T-helper 22 cell (primary cell): ENCODE measurements at places on chromosomes 13 and 19.
A peak's percentile ranks its signal among the peaks of the same experiment; 100 is the strongest.

GRCh38 chr19:30482956-30483355 is 110.8 kb downstream of the ZNF536 start:
- no peak for DNase-seq

GRCh38 chr19:18785179-18786124 is 5.7 kb downstream of the COMP start:
- peak; percentile 43 for DNase-seq

DNA sequence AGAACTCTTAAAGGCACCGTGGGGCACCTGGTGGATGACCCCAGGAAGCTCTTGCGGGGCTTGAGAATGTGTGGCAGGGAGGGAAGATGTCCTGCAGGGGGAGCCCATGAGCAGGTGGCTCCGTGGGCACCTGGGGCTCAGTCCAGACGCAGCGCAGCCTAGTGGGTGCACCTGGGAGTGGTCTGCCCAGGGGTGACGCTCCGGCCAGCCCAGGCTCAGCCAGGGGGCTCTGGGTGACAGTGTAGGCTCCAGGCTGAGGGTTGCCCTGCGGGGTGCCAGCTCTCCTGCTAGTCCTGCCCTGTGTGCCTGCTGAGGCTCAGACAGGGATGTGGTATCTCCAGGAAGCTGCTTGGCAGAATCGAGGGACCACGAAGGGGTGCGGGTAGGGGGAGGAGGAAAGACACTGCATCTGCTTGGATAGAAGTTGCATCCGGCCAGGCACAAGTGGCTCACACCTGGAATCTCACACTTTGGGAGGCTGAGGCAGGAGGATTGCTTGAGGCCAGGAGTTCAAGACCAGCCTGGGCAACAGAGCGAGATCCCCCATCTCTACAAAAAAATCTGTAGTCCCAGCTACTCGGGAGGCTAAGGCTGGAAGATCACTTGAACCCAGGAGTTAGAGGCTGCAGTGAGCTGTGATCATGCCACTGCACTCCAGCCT is 15.0 kb upstream of the PGLS start:
- peak; percentile 45 for DNase-seq

DNA sequence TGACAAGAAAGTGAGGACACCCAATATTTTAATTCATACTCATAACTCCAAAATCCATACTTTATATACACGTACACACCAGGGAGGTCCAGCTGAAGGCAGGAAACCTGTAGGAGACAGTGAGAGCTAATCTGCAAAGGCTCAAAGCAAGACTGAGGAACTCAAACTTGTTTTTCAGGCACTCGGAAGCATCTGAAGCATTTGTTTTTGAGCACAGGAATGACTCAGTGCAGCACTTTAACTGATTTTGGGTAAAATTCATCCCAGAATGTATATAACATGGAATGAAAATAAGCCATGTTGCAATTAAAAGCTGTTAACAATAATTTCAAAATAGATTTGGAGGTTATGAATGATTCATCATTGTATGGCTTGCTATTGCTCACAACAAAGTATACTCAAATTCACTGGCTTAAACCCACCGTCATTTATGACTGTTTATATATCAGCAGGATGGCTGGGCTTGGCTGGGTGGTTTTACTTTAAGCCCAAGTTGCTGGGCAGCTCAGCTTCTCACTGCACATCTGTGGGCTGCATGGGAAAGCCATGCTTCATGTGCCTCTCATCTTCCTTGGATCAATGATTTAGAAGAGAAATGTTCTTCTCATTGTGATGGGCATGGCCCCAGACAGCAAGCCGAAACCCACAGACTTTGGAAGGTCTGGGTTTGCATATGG is 177.0 kb downstream of the RFC3 start:
- no peak for DNase-seq

GRCh38 chr13:19861762-19862161 is 1.7 kb downstream of the ZMYM5 start:
- DNase-seq: no peak

GRCh38 chr19:50931023-50931422 is 19.8 kb upstream of the KLK4 start:
- no peak for DNase-seq

DNA sequence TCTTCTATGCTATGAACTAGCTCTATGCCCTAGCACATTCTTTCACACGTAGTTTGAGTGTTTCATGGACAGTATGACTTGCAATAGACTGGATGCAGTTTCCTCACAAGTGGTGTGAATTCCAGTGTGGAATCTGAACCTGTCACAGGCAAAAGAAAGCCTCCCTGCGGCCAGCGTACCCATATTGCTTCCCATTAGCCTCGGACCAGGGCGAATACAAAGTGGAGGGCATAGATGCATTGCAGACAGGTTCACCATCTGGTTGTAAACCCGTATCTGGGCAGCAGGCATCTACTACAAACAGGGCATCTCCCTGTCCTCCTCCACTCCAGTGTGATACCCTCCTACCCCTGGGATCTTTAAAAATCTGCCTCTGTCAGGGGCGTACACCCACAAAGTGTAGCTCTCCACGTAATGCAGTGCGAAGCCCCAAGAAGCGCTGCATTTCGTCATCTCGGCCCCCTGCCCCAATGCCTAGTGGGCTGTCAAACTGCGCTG is 1.4 kb upstream of the CIC start:
- DNase-seq: no peak

- no peak for DNase-seq
Measured at GRCh38 chr19:28377077-28377476, 835.9 kb downstream of the UQCRFS1 start.
